T-cell (primary cell): ENCODE measurements at places on chromosomes 7 and 10. TPM values are rescaled to one million over a fixed set of nuclear protein-coding genes. Genes with fewer than 3 reads are reported as not detected.

LRIT1 gene
- not detected for total RNA-seq

SCART1 gene
- 8.9 TPM for total RNA-seq

CCDC146 gene
- total RNA-seq, result 14.1 TPM

DNA sequence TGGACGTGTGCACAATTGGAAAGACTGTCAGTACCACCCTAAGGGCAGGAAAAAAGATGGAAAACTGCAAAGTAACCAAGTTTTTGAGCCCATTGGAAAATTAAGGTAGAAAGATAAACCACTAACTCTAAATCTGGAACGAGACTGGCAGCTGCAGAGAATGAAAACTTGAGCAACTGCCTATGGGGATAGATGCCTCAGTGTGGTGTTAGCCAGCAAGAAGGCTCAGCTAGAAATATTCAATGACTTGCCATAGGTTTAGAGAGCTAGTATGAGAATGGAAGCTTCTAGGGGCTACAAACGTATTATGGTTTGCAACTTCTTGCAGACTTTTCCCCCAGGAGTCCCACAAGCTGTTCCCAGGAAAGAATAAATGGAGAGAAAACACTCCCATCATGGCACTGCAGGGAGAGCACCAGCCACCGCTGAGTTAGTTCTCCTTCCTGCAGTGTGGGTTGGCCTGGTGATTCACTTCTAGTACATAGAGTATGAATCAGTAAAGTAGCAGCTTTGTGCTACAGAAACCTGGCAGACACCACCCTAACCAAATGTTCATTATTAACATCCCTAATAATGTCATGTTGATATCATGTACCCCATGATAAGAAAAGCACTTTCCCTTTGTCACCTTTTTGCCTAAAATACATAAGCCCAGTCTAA is 372.4 kb upstream of the VWC2 start:
- H3K27me3 ChIP-seq, result no peaks in the 10 kb centered on the region
- no peak overlapping the region for H3K27ac ChIP-seq
- H3K36me3 ChIP-seq, result no peaks in the 10 kb centered on the region
- no peak for DNase-seq

DNA sequence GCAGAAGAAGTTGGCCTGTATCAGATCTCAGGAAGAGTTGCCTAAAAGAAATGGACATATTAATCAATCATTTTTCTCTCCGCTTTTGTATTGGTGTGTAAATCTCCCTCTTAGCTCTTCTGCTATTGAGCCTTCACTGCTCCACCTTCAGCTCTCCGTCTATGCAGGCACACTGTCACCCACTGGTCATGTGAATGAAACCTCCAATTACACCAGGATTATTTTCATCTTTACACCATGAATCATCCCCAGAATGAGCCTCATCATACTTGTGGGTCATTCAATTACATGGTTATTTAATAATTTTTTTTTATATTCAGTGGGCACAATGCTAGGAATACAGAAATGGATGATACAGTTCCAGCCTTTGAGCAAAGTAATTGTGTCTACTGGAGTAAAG is 92.6 kb downstream of the LRRC4 start:
- H3K27ac ChIP-seq, result no peak overlapping the region
- H3K36me3 ChIP-seq, result no peaks in the 10 kb centered on the region
- no peak overlapping the region for H3K4me3 ChIP-seq
- no peaks in the 10 kb centered on the region for H3K27me3 ChIP-seq
- H3K4me1 ChIP-seq, result no peaks in the 10 kb centered on the region
- no peak for DNase-seq
